ENCODE measurements at places on chromosomes 13 and 19. TPM values are rescaled to one million over a fixed set of nuclear protein-coding genes. Genes with fewer than 3 reads are reported as not detected.

- no peak for DNase-seq
Observed at GRCh38 chr19:42468273-42468796, 25.6 kb upstream of the CXCL17 start.

GRCh38 chr13:109151696-109152095 is 522.3 kb downstream of the MYO16 start:
- DNase-seq = no peak

GRCh38 chr13:90293793-90294361 is 1053.6 kb upstream of the MIR17HG start:
- no peak for DNase-seq

- DNase-seq = no peak
Observed at GRCh38 chr13:66427458-66427861, 802.7 kb downstream of the PCDH9 start.

DNA sequence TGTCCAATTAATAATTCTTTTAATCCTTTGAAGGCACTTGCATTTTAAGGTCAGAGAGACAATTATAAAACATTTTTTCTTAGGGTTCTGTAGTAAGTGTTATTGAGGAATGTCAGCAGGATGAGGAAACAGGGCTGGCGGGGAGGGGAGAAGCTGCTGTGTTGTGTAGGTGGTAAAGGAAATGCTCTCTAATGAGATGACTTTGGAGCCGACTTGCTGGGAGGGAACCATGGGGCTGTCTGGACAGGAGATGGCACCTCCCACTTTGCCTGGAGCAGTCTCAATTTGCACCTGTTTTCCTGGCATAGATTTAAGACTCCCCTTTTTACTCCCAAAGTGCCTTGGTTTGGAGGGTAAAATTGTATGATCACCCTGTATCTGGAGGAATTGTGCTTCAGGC is 230.4 kb downstream of the ATP8A2 start:
- DNase-seq = no peak

- DNase-seq = no peak
Observed at GRCh38 chr13:65582160-65582559, 1648.0 kb downstream of the PCDH9 start.

DNA sequence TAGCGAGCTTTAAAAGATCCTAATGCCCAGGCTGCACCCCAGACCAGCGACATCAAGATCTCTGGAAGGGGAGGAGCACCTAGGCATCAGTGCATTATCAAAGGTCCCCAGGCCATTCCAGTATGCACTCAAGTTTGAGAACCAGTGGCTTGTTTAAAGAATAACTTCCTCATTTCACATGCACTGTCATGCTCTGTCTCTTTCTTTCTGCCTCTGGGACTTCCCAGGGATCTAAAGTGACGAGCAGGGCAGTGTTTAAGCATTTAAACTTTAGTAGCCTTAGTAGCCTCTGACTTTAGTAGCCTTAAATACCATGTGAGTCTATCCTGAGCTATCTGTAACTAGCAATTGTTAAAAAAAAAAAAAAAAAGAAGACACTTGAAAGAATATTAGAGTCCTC is 8.9 kb upstream of the FARP1 start:
- DNase-seq = peak; percentile 10

- no peak for DNase-seq
Observed at GRCh38 chr13:33518452-33518851, 232.9 kb upstream of the STARD13 start.

- DNase-seq = no peak
Observed at GRCh38 chr13:98529171-98529570, 47.7 kb downstream of the STK24 start.

- peak; percentile 57 for DNase-seq
Observed at GRCh38 chr19:10388957-10389356, 8.6 kb upstream of the TYK2 start.

- DNase-seq = no peak
Observed at GRCh38 chr13:102693250-102693649, 1.6 kb downstream of the METTL21C start.

DNA sequence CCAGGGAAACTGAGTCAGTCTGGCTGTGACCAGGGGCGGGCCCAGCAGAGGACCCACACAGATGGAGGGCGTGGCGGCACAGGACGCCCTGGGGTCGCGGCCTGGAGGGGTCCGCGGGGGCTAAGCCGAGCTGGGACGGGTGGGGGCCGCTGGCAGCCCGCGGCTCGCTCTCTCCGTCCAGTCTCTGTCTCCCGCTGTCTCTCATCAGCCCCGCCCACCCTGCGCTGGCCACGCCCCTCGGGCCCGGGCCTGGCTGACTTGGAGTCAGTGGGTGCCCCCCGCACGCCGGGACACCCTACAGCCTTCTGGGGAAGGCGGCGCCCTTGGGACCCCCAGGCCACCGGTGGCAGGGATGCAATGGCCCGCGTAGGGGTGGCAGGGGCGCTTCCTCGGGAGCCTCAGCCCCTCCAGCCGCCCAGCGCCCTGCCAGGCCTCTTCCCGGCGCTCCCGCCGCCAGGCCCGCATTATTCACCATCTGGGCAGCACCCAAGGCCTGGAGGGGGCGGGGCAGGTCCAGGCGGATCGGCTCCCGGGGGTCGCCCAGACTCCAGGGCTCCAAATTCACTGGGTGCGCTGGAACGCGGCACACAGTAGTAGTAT is at the start of gene TBXA2R:
Gene TBXA2R, minus strand, starts transcription at position 186 of the 600 bp plus-strand sequence. CDS start 6,241 bp downstream, outside the sequence.
- peak; percentile 94 for DNase-seq

GRCh38 chr19:1324806-1325567 is 39.3 kb downstream of the EFNA2 start:
- DNase-seq = peak; percentile 88

DNA sequence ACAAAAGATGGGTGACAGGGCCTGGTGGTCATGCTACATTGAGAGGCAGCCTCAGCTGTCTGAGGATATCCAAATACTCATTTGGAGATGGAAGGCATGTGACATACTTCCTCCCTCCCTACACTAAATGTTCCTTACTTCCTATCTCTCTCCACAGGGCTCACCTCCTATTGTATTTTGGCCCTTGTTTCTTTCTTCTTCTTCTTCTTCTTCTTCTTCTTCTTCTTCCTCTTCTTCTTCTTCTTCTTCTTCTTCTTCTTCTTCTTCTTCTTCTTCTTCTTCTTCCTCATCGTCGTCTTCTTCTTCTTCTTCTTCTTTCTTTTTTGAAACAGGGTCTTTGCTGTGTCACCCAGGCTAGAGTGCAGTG is 71.8 kb upstream of the POMP start:
- DNase-seq = no peak

- DNase-seq = no peak
Observed at GRCh38 chr13:71368336-71368735, 498.7 kb downstream of the DACH1 start.

DNA sequence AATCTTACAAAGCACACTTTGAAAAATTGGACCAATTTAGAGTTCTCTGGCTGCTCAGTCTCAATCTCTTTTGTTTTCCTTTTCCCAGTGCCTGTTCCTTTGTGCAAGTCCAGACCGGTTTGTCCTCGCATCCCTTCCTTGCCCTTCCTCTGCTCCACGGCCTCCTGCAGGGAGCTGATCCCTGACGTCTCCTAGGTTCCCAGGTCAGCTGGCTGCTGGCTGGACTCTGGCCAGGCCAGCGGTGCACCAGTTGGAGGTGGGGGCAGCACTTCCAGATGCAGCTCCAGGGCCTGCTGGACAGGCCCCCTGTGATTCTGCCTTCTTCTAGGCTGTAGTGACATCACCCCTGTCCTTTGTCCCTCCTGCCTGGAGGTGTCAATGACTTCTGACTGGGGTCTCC is 44.0 kb upstream of the KPNA3 start:
- DNase-seq = no peak

DNA sequence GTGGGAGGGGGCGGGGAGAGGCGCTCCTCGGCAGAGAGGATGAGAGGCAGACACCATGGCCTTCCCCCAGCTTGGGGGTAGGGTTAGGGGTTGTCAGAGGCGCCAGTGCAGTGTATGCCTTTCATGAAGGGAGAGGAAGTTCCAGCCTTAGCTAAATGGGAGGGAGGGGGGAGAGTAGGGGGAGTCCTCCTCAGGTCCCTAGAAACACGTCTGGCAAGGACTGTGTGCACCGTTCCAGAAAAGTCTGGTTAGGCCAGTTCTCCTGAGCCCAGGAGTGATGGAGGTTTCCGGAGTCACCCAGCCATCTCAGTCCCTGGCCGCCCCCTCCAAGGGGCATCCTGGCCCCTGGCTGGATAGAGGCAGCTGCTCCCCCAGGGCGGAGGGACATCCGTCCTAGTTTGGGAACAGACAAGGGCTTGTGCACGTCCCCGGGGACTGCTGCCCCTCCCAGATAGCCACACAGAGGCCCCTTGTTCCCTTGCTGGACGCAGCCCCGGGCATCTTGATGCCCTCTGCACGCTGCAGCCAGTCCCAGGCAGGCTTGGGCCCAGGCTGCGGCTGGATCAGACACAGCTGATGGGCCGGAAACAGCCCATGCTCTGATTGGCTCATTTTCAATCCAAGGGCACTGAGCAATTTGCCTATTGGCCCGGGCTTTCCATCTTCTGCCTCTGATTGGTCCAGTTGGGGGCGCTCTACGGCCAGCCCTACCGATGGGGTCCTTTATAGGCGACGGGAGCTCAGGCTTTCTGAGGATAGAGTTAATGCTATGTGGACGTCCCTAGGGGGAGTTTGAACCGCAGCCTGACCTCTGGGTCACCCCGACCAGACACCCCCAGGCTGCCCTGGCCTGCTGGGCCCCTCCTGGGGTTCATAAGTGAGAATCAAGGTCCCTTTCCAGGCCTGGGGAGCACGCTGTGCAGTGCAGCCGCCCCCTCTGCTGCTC is 3.8 kb downstream of the S1PR2 start:
- DNase-seq = peak; percentile 67

DNA sequence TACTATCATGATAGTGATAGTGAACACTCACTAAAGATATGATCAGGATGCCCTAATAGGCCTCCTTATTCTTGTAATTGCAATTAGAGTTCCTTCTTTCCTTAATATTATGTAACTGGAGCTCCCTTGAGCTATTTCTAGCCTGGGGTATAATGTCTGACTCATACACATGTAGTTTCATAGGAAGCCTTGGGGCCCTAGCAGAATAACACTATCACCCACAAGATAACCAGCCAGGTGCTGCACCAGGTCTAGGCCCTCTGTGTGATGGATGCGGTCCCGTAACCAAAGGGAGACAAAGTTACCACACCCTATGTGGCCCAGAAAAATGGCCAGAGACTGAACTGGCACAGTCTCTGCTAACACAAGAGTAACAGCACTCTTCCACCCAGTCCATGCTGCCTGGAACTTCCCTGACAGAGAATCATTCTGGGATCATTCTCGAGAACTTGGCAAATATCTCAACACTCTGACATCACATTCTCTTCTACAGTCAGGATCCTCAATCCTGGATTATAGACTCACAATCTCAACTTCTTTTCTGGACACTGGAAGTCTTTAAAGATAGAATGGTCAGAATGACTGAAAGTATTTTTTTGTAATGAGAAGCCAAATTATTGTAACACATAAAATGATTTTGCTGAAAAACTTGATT is 32.6 kb upstream of the IGFL4 start:
- no peak for DNase-seq

- no peak for DNase-seq
Observed at GRCh38 chr19:42697884-42698283, 42.4 kb downstream of the PSG3 start.

GRCh38 chr19:55498246-55498840 is 10.1 kb downstream of the SSC5D start:
- DNase-seq = no peak

DNA sequence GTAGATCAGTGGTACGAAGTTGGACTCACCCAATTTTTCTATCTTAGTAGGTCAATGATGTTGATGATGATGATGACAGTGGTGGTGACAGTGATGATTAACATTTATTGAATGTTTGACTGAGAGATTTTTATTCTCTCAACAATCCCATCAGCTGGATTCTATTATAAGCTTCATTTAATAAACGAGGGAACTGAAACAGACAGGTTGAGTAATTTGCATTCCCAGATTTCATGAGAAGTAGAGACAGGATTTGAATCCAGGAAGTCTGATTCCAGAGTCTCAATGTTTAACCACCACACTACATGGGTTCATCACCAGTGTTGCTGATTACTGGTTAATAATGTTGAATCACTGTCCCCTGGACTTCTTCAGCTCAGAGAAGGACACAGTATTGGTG is 168.9 kb downstream of the FLT1 start:
- no peak for DNase-seq

- DNase-seq = no peak
Observed at GRCh38 chr19:8631425-8631819, 989 bp downstream of the NFILZ start.

- DNase-seq = no peak
Observed at GRCh38 chr13:93951108-93951507, 528.4 kb downstream of the DCT start.

GRCh38 chr19:19510432-19510831 is 4.9 kb downstream of the TSSK6 start:
- no peak for DNase-seq

- no peak for DNase-seq
Observed at GRCh38 chr13:92825938-92826596, 400.5 kb upstream of the GPC6 start.

GRCh38 chr19:1225440-1226226 is 12.2 kb downstream of the CBARP start:
- no peak for DNase-seq

GRCh38 chr19:13228561-13228960 is 78.3 kb downstream of the IER2 start:
- DNase-seq = no peak

DNA sequence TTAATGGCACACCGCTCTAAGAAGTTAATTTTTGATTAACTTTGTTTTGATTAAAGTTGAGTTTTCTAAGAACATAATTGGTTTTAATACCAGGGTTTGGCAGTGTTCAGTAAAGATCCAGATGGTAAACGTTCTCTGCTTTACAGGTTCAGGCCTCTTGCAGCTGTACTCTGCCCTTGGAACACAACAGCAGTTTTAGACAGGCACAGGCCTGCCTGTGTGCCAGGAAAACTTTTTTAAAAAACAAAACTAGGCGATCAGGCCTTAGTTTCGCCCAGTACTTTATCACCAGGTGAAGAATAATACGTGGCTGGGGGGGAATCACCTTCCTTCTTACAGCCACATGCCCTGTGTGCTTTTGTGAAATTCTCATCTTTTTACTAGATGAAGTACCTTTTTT is 38.0 kb upstream of the TEX29 start:
- DNase-seq = no peak

- DNase-seq = no peak
Observed at GRCh38 chr19:30431591-30431990, 59.4 kb downstream of the ZNF536 start.

GRCh38 chr19:48186541-48186991 is 16.1 kb downstream of the ZSWIM9 start:
- no peak for DNase-seq

Gene F10
- total RNA-seq = not detected

Gene SBSN
- not detected for total RNA-seq

Gene CBY2
- total RNA-seq = not detected

Gene SIGLECL1
- total RNA-seq = not detected

Gene SLC25A41
- total RNA-seq = 4.2 TPM

Gene IQCN
- total RNA-seq = 0.16 TPM

Gene CALR3
- not detected for total RNA-seq

Gene LCP1
- 163 TPM for total RNA-seq

Gene LYL1
- total RNA-seq = 218 TPM

Gene C19orf38
- 0.29 TPM for total RNA-seq

Gene NOVA2
- total RNA-seq = not detected

Gene FCAR
- not detected for total RNA-seq

Gene KLK12
- not detected for total RNA-seq

Gene PLIN5
- total RNA-seq = 1.3 TPM

Measured in K562 (cell line).